Activated CD4-positive, alpha-beta memory T cell treated with anti-CD3 and anti-CD28 coated beads for 36 hours (primary cell): ENCODE measurements at places on chromosomes 12 and 14. TPM values are rescaled to one million over a fixed set of nuclear protein-coding genes. Genes with fewer than 3 reads are reported as not detected.

The TSPAN11 gene
- total RNA-seq = not detected

The SYNE3 gene
- 37.3 TPM for total RNA-seq

The SERPINA9 gene
- not detected for total RNA-seq

The POTEG gene
- not detected for total RNA-seq

The SPRING1 gene
- total RNA-seq = 20.9 TPM

The SRRM4 gene
- not detected for total RNA-seq

The OVCH1 gene
- not detected for total RNA-seq

The KRT74 gene
- not detected for total RNA-seq
